ENCODE measurements at places on chromosomes 5 and 9.

- DNase-seq, result no peak
Measured at GRCh38 chr5:97098922-97099321, 43.5 kb downstream of the LIX1 start.

- no peak for DNase-seq
Measured at GRCh38 chr9:137396227-137396626, 26.7 kb downstream of the EXD3 start.

DNA sequence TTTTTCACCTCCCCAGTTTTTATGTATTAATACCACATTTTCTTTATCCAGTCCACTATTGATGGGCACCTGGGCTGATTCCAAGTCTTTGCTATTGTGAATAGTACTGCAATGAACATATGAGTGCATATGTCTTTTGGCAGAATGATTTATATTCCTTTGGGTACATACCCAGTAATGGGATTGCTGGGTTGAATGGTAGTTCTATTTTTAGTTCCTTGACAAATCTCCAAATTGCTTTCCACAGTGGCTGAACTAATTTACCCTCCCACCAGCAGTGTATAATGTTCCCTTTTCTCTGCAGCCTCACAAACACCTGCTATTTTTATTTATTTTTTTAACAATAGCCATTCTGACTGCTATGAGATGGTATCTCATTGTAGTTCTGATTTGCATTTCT, 340.2 kb downstream of the ADAMTS6 start:
- DNase-seq, result no peak

DNA sequence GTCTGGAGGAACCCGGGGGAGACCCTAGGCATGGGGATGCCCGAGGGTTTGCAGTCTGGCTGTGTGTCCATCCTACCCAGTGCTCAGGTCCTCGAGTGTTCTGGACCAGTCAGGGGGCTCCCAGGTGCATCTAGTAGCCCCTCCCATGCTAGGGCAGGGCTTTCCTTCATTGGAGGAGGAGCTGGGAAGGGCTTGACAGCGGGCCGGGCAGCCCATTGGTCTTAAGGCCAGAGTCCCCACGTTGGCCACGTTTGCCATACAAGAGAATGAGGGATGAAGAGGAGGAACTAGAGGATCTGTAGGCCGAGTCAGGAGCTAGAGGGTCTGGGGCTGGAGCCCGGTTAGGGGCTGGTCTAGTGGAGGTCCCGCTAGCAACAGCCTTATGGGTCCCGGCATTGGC, 37.3 kb upstream of the CTSV start:
- no peak for DNase-seq

GRCh38 chr5:147065071-147065470, 169.8 kb upstream of the STK32A start:
- no peak for DNase-seq
